Kidney glomerular epithelial cell (primary cell): ENCODE measurements at places on chromosomes 5 and 9.
A peak's percentile ranks its signal among the peaks of the same experiment; 100 is the strongest.

GRCh38 chr5:157511651-157512644, 51.9 kb downstream of the NIPAL4 start:
- peak; percentile 69 for DNase-seq

DNA sequence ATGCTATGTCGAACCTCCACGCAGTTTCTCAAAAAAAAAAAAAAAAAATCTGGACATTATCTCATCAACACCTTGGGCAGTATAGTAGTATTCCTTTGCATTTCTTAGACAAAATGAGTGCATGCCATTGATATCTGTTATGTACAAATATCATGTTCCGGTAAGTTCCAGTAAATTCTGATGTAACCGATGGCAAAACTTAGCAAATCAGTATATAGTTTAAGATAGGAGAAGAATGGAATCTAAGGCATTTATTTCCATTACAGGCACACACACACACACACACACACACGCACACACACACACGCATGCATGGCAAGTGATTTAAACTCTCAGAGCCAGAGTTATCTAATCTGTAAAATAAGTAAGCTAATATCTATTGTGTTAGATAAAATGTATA, 356.5 kb upstream of the TUSC1 start:
- no peak for DNase-seq

DNA sequence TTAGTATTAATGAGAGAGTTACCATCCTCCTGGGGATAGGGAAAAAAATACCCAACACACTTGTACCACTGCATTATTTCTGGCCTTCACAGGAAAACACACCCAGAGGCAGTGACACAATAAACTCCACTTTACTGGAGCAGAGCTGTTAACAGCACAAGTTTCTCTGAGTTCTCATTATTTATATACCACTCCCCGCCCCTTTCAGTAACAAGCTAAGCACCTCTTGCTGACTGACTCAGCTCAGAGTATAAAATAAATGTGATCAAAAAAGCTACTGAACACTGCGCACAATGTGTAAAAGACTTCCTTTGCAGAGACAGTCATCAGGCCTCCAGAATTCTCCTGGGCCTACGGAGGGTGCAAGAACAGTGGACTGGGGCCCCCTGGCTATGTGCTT, 21.6 kb downstream of the KLF9 start:
- DNase-seq, result no peak

- DNase-seq, result no peak
Measured at GRCh38 chr5:123876276-123876790, 364.4 kb downstream of the CSNK1G3 start.

GRCh38 chr5:132369474-132370180, at the start of gene SLC22A5:
SLC22A5 (plus strand) TSS chr5:132369710; CDS start chr5:132369973, 263 bp downstream.
- peak; percentile 43 for DNase-seq

GRCh38 chr5:174718880-174719610, 5.3 kb upstream of the MSX2 start:
- no peak for DNase-seq

DNA sequence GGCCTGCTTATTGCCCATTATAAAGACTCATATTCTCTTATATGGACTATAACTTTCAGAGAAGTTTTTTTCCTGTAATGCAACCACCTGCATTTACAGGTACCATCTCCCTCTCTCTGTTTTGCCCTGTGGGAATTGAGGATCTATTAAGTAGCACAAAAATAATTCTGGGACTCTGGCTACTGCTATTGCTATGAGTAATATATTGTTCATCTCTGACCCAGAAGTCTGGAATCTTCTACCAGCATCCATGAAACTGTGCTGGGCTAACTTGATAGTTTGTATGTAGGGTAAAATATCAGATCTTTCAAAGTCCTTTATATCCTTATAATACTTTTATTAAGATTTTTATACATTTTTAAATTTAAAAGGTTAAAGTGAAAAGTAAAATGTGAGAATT, 607.2 kb downstream of the EFNA5 start:
- no peak for DNase-seq

- no peak for DNase-seq
Measured at GRCh38 chr5:177453852-177454396, 7.3 kb downstream of the PRR7 start.

DNA sequence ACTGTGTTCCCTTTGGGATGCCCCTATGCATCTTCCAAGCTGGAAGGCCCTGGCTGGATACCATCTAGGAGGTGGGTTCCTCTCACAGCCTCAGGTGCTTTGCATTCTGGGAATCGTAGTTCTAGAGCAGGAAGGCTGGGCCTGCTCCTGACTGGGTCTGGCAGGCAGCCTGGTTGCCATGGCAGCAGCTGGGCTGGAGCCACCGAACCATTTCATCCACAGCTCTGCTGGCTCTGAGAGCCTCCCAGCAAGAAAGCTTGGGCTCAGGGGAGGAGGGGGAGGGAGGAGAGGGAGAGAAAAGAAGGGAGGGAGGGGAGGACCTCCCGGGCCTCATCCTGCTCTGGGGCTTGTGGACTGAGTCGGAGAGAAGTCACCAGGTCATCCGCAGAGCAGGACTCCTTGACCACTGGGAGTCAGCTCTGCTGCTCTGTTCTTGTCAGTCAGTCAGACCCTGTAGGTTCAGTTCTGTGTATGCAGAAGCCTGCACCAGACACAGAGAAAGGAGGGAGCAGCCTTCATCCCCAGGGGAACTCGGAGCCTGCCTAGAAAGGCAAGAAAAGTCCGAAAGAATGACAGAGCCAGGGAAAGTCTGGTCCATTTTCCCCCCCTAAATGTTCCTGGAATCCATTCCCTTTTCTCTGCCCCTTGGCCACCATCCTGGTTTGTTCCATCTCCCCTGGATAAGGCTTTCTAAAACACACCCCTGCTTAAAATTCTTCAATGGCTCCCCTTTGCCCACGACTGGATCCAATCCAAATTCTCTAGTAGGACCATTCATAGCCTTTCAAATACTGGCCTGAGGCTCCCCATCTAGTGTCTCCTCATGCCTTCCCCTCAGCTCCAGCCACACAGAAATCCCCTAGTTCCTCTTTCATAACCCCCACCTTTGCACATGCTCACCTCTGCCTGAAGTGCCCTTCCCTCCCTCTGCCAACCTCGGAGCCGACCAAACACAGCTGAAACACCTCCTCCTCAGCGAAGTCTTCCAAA, 65.4 kb upstream of the ARAP3 start:
- DNase-seq, result peak; percentile 83
